Sciatic nerve (tissue), 2 donors: ENCODE measurements at places on chromosomes 13 and 19.
A peak's percentile ranks its signal among the peaks of the same experiment; 100 is the strongest.

GRCh38 chr13:37934339-37935191, 65.0 kb upstream of the TRPC4 start:
- DNase-seq, result no peak

GRCh38 chr13:100075700-100076587, 12.9 kb upstream of the PCCA start:
- DNase-seq, result no peak

DNA sequence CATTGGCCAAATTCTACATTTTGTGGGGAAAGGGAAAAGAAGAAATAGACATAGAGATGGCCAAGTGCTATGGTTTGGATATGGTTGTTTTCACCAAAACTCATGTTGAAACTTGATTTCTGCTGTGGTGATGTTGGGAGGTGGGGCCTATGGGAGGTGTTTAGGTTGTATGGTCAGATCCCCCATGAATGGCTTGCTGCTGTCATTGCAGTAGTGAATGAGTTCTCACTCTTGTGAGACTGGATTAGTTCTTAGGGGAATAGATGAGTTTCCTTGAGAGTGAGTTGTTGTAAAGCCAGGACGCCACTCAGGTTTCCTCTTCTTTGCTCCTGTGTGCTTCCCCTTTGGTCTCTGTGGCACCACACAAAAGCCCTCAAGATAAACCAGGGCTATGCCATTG, 242.6 kb upstream of the RFC3 start:
- DNase-seq, result no peak

DNA sequence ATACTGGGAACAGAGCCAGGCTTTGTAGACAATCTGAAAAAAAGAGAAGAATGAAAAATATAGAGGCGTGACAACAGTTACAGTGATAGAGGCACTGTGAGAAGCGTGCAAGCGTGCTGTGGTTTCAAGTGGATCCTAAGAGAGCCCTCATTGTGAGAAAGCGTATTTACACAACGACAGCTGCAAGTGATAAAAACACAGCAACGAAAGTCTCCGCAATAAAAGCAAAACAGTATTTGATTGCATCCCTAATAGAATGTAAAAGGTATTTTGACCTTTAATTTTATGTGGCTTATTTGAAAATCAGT, 642.7 kb upstream of the ARGLU1 start:
- DNase-seq, result no peak

- DNase-seq, result no peak
These were observed 136.3 kb upstream of the SERP2 start for GRCh38 chr13:44237276-44237767.

- peak; percentile 77 for DNase-seq
These were observed 11.5 kb upstream of the CCDC97 start for GRCh38 chr19:41298348-41298964.

- no peak for DNase-seq
These were observed 6.5 kb upstream of the HSD17B14 start for GRCh38 chr19:48842789-48843162.

DNA sequence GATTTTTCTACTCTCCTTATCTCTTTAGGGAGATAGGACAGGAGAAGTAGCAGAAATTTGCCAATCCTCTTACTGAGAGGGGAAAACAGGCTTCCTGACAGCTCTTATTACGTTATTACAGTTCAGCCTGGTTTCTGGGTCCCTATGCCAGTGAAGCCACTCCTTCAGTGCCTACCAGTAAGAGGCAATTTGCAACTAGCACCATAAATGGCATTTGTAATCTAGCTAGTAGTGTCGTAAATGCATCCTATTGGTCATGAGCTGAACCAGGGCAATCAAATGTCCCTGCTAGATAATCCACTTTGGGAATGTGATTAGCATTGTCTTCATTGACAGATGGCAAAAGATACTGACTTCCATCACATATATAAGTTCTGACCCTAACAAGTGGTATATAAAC, 428.8 kb downstream of the DCT start:
- DNase-seq, result no peak

DNA sequence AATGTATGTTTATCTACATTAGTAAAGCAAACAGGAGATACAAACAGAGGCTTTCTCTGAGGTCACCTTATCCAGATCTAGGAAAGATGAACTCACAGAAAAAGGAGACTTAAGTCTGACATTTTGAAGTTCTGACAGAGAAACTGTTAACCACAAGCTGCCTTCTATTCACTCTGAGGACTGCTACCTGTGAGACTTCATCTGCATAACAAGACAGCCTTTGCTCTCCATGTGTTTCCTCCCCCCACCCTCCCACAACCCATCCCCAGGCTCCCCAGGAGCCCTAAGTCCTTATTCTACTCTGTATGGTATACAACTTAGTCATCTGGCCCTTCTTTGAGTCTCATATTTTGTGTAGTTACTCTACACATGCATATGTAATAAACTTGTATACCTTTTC, 699.0 kb downstream of the FGF9 start:
- no peak for DNase-seq

DNA sequence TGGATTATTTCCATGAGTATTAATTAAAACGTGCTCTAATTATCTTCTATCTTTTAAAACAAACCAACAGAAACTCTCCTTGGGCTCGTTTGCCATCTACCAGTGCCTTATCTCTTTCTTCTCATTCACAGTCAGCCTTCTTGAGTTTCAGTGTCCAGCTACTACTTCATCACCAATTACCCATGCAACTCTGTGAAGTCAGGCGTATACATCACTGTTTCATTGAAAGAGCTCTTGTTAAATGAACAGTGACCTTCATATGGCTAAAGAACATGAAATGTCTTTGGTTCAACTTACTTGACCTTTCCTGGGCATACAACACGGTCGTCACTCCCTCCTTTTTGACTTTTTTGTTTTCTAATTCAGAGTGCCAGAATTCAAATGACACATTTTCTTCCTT, 5.2 kb upstream of the IFT88 start:
- DNase-seq, result no peak

- no peak for DNase-seq
These were observed 583.0 kb upstream of the SPRY2 start for GRCh38 chr13:80923907-80924306.

- DNase-seq, result no peak
These were observed 106.2 kb downstream of the SLITRK5 start for GRCh38 chr13:87777387-87777786.

DNA sequence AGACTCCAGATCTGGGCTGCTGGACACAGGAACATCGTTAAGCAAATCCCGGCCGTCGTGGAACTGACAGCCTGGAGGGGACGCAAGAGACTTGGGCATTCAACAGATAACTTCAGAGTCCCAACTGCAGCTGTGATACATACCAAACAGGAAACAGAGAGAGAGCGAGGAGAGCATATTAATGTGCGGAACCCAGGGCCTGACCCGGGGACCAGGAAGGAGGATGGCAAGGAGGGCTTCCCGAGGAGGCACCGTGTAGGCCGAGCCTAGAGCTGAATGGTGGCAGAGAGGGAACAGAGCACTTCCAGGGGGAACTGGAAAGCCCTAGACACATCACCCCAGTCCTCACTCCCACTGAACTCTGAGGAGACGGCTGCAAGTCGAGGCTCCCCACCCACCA, 68.1 kb downstream of the SIPA1L3 start:
- peak; percentile 25 for DNase-seq

DNA sequence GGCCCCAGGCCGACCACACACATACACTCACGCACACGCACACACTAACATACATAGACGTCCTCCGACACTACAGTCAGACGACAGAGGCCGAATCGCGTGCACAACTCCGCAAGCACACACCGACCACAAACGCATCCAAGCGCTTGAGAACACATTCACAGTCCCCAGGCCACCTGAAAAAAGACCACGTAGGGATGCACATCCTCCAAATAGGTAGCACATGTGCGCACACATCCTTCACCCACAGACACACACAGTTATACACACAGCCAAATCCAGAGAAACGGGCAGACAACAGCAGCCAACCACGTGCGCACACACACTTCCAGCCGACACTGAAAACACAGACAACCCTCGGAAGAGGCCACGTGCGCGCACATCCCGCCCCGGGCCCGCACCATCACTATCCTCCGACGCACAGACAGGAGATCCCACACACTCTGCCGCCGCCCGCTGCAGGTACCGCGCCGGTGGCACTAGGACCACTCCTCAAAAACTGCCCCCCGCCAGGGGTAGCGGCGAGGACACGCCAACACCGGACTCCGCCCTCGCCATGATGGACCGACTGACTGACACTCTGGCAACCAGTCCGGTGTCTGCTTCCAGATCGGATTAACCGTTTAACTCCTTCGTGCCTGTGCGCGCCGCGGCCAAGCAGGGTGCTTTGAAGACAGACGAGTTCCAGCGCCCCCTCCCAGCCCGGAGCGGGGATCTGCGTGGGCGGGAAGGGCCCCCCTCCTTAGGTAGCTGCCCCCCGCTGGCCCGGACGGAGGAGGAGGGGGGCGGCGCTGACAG, 493 bp upstream of the PDE4A start:
- DNase-seq, result no peak

- no peak for DNase-seq
These were observed 574.4 kb upstream of the SLC10A2 start for GRCh38 chr13:103640606-103641005.

GRCh38 chr13:98420554-98421175, 156.2 kb downstream of the STK24 start:
- peak; percentile 10 for DNase-seq

GRCh38 chr13:49097374-49097773, 121.7 kb downstream of the FNDC3A start:
- DNase-seq, result no peak
